A673 (cell line): ENCODE measurements at places on chromosomes 7 and 10. TPM values are rescaled to one million over a fixed set of nuclear protein-coding genes. Genes with fewer than 3 reads are reported as not detected.
A peak's percentile ranks its signal among the peaks of the same experiment; 100 is the strongest.

DNA sequence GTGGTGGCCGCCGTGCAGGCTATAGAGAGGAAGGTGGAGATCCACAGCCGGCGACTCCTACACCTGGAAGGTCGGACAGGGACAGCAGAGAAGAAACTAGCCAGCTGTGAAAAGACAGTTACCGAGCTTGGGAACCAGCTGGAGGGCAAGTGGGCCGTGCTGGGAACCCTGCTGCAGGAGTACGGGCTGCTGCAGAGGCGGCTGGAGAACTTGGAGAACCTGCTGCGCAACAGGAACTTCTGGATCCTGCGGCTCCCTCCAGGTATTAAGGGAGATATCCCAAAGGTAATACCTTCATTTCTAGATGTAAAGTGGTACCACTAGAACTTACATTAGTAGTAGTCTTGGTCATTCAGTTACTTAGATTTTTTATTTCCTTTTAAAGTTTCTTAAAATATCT is 6.8 kb downstream of the ZNF398 start:
- no peak for DNase-seq

DNA sequence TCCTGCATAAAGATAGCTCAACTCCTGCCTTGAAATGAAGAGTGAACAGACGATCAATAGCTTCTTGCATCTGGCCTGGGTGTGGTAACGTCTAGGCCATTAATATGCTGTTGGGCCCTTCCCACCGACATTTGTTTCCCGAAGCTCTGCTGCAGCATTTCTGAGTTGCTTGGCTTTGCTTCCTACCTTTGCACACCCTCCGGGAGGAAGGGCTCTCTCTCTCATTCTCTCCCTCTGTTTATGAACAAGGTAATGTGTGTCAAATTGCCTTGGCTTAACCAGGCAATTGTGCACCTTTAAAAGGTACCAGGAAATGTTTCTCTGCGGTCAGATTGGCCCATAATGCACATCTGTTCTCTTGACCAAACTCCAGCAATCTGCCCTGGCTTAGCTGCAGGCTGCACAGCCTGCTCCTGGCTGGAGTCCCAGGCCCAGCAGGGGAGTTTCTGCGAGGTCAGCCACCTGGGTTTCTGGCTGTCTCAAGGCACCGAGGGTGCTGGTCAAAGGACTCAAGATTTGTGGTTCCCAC is 223.7 kb downstream of the SNX10 start:
- no peak for DNase-seq

DNA sequence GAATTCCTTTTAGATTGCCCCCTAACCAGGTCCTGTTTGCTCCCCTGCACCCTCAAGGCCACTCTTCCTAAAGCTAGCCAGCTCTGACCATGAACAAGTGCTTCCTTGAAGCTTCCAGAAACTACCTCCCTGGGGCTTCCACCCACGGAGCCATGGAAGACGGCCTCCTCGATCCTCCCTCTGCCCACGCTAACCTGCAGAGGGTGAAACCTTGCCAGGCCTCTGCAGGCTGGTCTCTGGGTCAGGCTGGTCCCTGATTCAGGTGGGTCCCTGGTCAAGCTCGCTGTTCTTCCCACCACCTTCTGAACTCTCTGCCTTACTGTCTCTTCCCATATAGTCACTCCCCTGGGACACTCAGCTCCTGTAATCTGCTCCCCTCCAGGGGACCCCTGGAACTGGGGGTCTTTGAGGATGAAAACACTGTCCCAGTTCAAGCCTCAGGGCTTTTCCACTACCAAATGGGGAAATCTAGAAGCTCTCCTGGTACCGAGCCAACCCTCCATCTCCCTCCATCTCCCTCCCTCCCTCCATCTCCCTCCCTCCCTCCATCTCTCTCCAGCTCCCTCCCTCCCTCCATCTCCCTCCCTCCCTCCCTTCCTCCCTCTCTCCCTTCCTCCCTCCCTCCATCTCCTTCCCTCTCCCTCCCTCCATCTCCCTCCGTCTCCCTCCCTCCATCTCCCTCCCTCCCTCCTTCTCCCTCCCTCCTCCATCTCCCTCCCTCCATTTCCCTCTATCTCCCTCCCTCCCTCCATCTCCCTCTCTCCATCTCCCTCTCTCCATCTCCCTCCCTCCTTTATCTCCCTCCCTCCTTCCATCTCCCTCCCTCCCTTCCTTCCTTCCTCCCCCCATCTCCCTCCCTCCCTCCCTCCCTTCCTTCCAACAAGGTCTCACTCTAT is 2.9 kb downstream of the MLXIPL start:
- no peak for DNase-seq

GRCh38 chr10:13586676-13587355 is at the start of gene PRPF18:
TSS of gene PRPF18 (plus strand) at chr10:13586965. CDS start at chr10:13587087, 122 bp downstream.
- DNase-seq: peak; percentile 96

DNA sequence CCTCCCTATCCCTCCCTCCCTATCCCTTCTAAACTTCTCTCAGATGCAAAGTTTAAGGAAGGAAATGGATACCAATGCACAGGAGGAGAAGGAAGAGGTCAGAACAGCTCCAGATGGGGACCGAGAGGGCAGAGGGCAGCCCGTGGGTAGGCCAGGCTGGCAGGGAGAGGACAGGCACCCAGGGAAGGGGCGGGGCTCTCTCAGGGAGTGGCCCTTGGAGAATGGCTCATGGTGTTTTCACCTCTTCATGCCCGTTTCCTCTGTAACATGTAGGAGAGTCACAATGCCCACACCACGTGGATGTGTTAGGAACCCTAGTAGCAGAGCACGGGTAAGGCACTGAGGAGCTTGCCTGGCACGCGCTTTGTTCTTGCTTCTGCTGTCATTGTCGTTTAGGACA is 264.5 kb downstream of the CELF2 start:
- DNase-seq: no peak

DNA sequence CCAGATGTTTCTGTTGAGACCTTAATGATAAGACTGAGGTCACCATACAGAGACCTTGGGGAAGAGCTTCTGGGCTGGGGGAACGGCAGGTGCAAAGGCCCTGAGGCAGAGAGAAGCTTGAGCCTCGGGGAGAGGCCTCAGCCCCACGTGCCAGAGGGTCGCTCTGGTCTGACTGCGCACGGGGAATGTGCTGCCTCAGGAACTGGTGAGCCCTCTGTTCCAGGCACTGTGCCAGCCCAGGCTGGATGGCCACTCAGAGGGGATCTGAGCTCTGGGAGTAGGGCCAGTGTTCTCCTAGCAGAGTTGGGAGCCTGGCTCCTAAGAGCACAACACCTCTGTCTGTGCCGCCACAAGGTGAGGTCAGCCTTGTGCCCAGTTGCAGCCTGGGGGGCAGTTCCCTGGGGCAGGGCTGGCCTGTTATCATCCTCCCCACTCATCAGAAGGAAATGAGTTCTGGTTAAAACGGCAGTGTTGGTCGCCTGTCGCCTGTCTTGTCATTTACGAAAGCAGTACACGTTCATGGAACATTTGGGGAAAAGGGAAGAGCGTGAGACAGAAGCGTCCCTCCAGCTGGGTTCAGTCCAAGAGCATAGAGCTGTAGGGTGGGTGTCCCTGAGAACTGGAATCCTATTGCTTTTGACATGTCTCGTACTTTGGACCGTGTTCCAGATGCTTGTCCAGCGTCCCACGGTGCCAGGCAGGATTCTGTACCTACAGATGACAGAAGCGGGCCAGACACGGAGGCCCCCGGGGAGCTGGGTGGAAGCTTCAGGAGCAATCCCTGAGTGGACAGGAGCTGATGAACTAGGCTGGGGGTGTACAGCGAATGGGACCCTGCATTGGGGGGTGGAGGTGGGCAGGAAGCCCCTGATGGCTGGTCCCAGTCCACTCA is 4.3 kb downstream of the TTYH3 start:
- DNase-seq: no peak

DNA sequence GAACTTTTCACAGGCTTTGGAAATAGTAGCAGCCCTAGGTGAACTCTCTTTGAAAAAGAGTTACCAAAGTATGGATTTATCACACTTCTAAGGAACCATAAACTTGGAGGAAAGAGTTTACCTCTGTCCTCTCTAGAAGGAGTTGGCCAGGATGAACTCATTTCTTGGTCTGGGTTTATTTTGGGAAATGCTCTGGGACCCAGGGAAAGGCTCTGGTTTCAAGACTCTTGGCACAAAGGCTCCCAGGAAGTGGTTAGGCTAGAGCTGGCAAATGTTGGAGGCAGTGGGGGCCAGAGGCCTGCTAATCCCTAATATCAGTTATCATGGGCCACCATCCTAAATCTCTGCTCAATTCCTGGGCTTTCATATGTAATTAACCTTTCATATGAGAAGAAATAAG is 36.3 kb upstream of the CDK6 start:
- no peak for DNase-seq

DNA sequence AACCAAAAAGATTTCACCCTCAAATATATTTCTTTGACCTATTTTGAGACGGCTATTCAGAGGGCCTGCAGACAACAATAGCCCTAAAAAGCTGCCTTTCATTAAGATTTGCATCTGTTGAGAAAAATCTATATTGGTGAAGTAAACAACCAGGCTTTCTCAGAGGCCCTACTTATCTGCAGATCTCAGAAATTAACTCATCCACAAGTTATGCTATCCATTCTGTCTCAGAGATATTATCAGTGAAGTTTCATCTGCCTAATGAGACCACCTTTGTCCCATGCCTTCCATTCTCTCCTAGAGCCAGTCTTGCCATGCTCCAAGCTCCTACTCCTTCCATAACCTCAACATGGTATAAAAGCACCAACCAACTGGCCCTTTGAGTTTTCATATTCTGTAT is 130.3 kb downstream of the CACNA2D1 start:
- DNase-seq: no peak

- DNase-seq: peak; percentile 94
Observed at GRCh38 chr10:92699518-92700381, 10.0 kb downstream of the HHEX start.

DNA sequence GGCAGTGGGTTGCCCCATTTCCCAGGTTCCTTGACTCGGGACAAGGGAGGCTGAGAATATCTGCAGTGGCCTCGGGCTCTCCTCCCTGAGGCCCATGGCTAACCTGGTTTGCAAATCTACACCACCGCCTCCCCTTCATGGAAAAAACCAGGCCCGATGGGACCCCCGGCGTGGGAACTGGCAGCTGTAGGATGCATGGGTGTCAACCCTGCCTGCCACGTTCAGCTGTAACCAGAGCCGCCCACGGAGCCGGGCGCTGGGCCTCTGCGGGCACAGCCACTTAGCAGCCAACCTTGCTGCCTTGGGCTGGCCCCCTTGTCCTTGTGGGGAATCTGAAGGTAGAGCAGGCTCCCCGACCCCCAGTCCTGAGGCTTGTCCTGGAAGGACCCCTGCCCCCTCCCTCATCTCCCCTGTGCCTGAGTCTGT is 1.6 kb downstream of the PWWP2B start:
- DNase-seq: no peak

DNA sequence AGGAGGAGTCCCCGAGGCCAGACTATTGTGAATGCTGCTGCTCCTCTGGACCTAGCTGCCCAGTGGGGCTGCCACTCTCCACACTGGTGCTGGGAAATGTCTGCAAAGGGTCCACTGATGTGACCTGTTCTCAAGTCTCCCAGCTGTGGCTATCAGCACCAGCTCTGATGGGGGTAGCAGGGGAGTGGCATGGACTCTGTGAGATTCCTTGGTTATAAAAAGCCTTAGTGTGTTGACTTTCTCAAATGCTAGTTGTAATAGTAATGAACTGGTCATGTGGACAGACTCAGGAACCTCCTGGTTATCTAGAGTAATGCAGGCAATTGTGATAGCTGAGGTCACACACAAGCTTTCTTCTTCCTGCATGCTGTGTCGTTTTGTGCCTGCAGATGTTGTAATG is 34.1 kb upstream of the ARMC3 start:
- no peak for DNase-seq

GRCh38 chr10:62759599-62760175 is 44.8 kb upstream of the ADO start:
- DNase-seq: no peak

- DNase-seq: peak; percentile 68
Observed at GRCh38 chr10:88810196-88810961, 7.8 kb downstream of the LIPM start.

GRCh38 chr10:100887761-100888296 is 24.9 kb upstream of the SLF2 start:
- no peak for DNase-seq

- no peak for DNase-seq
Observed at GRCh38 chr10:118523775-118524174, 71.7 kb downstream of the PRLHR start.

GRCh38 chr10:12382157-12382548 is 32.8 kb downstream of the CAMK1D start:
- DNase-seq: no peak

DNA sequence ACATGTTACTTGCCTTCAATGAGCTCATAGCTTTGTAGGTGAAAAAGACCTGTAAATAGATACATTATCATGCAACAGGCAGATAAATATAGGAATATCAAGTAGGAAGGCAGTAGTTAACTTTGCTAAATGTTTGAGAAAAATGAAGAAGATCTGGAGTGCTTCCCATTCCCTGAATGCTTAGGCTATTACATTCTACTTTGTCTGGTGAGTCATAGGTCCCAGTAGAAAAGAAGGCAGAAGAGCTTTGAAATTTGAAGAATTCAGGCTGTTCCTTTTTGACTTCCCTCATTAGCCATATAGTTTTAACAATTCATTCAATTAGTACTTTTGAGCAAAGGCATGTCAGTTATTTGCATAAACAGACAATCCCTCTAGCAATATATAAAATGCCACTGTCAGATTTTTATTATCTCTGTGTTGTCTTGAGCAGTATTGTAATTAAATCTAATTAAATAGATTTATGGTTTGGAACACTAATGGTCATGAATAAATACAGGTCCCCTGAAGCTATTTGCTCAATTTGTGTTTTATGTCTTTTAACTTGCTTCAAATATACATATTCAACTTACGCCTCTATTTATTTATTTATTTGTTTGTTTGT is 875.0 kb downstream of the REEP3 start:
- peak; percentile 45 for DNase-seq

DNA sequence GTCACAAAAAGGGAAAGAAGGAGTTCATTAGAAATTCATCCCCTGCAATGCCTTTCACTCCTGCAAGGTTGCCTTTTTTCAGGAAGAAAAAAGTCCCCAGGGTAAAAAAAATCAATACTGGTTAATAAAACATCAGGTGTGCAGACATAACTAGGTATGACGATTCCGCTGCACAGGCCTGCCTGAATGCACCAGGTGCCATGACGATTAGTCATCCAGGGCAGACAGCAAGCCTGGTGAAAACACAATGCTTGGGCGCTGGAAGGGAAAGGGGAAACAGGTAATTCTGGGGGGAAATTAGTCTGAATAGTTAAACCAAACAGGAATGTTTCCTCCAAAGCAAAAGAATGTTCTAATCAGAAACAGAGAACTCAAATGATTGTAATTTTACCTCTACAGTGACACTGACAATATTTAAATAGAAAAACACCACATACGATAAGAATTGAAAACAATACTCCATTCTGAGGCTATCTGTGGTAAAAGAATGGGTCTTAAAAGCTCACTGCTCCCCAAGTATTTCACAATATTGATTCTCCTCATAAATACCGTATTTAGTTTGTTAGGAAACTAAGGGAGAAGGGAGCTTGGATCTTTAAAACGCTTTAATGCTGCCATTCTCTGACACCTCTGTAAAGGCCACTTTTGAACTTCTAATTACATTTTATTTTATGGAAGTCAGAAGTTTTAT is 45.2 kb downstream of the VPS41 start:
- DNase-seq: no peak

- DNase-seq: no peak
Observed at GRCh38 chr7:142607351-142607750, 141.9 kb upstream of the PRSS1 start.

ZDHHC16 gene
- total RNA-seq: 44.8 and 49.2 TPM in 2 replicates

SFRP4 gene
- total RNA-seq: not detected in 2 replicates

ADCYAP1R1 gene
- total RNA-seq: 0.11 TPM in 1 of 2 replicates, not detected in the other

KIAA1217 gene
- 76.2 and 94.1 TPM in 2 replicates for total RNA-seq

SYPL1 gene
- total RNA-seq: 64.4 and 76.4 TPM in 2 replicates

UBE2D4 gene
- 10.6 and 11.8 TPM in 2 replicates for total RNA-seq
